ENCODE measurements at places on chromosomes 6 and 20.
A peak's percentile ranks its signal among the peaks of the same experiment; 100 is the strongest.

DNA sequence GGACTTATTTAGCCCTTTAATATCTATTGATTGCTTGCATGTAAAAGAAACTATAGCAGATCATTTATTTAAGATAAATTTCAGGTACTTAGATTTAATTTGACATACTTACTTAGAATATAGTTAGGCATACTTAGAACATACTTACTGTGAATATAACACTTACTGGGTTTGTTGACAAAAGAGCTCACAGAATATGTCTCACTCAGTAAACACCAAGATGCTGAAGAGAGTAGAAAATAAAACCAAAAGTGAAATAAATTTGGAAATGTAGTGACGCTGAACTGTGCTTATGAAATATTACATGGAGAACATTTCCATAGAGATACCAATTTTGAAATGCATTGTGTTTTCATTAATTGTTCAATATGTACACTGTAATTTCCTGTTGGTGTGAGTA, 615.4 kb upstream of the MAN1A1 start:
- DNase-seq: no peak

DNA sequence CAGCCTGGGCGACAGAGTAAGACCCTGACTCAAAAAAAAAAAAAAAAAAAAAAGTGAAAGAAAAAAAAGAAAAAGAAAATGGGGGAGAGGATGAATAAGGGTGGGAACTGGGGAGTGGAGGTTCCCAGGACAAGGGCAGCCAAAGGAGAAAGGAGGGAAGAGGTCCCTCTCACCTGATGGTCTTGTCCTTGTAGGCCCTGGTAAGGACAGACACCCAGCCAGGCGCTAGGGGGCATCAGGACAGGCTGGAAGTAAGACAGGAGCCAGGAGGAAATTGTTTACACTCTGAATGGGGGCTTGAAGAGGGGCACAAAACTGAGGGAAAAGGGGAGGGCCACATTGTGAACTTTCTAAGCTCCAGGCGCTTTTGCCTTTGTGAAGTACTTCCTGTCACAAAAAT, 2.3 kb upstream of the ALDH5A1 start:
- DNase-seq: no peak

DNA sequence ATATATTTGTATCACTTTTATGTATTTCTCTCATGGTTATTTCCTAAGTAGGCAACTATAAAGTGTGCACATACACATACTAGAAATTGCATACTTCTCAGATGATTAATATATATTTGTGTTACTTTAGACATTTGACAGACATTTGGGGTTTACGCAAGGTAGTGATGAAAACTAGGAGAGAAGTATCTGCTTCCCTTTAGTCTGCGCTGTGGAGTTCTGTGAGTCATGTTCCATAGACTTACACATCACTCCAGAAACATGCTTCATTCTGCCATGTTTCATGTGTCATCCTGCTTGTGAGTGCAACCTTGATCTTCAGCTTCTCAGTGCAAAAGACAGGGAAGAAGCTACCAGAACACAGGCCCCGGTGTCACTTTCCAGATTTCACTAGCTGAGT, 200.7 kb upstream of the BMP2 start:
- no peak for DNase-seq

DNA sequence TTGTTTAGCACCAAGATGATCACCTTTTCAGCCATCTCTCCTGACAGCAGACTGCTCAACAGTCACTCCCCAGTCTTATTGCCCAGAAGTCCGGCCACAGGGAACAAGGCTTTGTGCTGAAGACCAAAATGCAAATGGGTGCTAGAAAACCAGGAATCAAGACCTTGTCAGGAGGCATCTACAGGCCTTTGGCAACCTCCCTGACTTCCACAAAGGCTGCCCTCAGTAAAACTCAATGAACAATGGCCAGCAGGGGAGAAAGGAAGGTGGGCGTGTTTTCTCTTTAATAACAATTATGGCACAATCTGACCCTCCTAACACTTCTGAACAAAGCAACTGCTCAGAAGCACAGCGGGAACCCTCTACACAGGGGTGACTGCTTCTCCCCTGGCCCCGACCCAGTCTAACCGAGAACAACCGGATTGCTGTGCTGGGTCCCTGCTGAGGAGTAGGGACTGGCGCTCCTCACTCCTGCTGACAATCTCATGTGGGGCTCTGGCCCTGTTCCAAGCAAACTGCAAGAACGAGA, 41.6 kb downstream of the PLCG1 start:
- DNase-seq: no peak

GRCh38 chr6:14333556-14334305, 216.2 kb downstream of the CD83 start:
- peak; percentile 50 for DNase-seq

DNA sequence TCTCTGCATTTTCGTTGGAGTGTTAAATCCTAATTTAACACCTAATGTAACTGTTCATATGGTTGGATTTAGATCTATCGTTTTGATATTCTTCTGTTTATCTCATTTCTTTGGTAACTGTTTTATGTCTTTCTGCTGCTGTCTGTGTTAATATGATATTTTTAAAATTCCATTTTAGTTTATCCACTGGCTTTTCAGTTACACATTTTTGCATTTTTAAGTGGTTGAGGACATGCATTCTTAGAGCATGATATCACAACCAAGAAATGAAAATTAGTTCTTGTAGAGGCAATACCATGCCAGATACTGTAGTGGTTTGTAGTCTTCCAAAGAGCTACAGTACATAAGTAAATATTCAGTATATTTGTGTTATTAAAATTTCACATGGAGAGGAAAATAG, 58.6 kb downstream of the LIN28B start:
- no peak for DNase-seq

DNA sequence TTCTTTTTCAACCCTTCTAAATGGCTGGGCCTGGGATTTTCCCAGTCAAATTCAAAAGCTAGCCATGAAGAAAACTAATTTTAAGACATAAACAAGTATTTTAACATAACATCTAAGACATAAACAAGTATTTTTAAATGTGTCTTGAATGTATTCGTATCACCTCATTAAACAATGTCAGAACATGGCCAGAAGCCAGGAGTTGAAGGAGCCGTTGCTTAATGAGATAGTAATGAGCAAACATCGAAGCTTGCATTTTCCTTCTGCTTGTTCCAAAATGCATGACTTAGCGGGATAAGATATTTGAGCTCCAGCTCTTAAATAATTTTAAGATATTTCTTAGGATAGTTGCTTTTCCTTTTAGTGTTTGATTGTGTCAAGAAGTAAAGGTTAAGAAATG, 4.2 kb upstream of the RNF182 start:
- DNase-seq: no peak

GRCh38 chr6:99589290-99589672, 17.4 kb upstream of the PRDM13 start:
- DNase-seq: no peak

- no peak for DNase-seq
Observed at GRCh38 chr20:48722737-48723191, 105.0 kb downstream of the PREX1 start.

- peak; percentile 8 for DNase-seq
Observed at GRCh38 chr20:9228774-9229450, 160.0 kb downstream of the PLCB4 start.

GRCh38 chr6:133339543-133340384, 98.6 kb downstream of the EYA4 start:
- no peak for DNase-seq

- DNase-seq: no peak
Observed at GRCh38 chr6:30202366-30202765, 10.8 kb downstream of the TRIM26 start.

DNA sequence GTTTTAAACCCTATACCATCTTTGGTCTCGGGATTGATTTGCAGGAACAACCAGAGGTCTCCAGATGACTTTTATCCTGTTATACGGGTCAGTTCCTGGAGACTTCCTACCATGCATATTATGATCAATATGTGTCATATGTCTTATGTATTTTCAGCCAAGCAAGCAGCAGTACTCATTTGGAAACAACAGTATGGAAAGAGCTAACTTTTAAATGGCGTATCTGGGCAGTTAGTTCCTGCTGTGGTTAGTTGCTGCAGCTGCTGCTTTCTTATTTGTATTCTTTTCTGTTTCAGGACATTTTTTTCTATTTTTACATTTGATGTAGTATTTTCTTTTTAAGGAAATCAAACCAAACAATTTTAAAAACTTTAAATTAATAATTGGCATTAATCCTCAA, 207.5 kb downstream of the MANEA start:
- no peak for DNase-seq

DNA sequence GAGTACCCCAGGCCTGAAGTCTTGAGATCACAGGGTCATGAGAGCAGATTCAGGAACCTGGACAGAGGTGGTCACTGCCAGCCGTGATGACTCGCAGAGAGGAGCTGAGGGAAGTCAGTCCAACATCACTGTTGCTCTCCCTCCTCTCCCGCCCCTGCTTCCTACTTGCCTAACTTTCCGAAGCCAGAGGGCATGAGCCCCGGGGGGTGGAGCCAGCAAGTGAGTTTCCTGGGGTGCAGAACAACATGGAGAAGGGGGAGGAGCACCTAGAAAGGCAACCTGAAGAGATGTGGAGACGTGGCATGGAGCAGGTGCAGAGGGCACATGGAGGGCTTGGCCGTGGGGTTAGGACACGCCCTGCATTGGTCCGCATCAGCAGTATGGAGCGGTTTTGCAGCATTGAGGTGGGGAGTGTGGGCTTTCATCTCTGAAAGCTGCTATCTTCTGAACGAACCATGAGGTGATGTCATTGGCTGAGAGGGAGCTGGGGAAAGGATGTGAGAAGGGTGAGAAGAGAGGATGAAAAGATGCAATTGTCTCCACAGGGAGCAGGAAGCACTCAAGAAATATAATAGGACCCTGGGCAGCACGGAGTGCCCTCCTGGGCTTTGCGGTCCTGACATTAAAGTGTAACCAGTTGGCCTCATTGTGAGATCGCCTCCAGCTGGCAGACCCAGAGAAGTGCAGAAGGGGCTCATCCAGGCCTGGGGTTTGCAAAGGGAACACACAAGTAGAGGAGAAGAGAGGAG, 25.0 kb downstream of the GDAP1L1 start:
- no peak for DNase-seq

DNA sequence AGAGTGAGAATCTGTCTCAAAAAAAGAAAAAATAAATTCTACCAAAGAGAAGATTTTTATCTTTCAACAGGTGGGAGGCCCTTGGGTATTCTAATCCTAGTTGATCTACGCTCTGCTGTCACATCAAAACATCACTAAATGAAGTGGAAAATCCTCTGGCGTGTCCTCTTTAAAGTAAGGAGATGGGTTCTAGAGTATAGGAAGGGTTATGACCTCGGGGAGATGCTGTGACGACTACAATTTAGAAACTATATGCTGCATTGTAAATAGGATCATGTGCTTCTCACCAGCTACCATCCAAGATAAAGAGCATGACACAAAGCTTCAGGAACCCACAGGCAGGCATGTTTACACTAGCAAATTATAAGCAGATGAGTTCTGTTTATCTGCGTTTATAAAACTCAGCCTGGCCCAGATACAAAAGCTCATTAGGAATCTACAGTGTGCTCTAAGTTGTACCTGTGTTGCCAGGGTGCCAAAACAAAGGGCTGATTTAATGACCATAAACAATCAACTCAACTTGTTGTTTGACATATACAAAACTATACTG, 197.1 kb upstream of the PLN start:
- peak; percentile 46 for DNase-seq

DNA sequence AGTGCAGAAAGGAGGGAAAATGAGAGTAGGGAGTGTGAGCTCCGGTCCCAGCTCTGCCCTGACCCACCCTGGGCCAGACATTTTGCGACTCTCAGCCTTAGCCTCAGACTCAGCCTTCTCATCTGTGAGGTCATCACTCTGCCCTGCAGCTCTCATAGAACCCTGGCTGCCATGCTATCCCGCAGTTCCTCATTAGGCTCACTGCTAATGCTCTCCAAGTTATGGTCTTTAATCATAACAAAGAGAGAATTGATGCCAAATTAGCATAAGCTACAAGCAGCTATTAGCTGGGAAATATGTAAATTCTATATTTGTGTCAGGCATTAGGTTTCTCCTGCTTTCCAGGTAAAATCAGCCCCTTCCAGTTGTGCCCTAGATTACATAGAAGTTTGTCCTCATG, 46.5 kb upstream of the MLN start:
- no peak for DNase-seq

DNA sequence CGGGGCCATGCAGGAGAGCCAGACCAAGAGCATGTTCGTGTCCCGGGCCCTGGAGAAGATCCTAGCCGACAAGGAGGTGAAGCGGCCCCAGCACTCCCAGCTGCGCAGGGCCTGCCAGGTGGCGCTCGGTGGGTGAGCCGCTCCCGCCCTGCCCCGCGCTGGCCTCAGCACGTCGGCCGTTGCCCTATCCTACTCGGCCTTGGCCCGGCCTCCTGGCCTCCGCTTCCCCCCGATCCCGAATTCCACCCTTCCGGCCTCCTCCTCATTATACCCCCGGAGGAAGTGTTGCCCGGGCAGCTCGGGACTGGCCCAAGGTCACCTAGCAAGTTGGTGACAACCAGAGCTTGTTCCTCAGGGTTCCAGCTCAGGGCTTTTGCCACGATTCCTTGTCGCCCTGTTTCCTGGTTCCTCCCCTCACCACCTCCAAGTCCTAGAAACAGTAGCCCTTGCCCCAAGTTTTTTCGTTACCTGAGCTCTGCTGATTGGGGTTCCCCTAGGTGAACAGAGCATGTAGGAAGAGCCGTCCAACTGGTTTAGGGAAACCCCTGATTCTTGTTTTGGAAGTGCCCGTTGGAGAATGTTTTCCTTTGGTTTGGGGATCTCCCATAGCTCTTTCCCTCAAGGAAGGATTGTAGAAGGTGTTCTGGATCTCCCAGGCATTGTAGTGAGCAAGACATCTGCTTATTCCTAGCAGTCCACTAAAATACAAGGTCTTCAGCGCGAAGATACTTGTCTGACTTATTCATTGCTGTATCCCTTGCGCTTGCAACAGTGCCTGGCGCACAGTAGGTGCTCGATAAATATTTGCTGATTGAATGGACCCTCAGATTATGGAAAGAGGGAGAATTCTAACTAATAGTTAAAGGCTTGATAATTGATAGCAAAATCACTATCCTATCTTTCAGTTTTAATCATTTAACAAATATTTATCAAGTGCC, 641 bp downstream of the ARFGEF2 start:
- no peak for DNase-seq

DNA sequence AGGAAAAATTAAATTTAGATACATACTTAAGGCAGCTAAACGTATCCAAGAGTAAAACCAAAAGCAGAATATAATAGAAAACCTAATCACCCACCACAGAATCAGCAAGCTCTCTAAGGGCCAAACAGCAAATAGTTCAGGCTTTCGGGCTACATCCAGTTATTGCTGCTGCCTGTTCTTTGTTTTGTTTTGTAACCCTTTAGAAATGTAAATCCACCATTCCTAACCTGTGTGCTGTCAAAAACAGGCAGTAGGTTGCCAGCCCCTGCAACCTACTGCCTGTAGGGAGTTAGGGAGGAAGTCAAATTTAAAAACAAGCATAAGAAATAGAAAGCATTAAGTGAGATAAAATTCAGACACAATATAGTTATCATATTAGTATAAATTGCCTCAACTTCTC, 225.9 kb downstream of the PTPRT start:
- no peak for DNase-seq

- DNase-seq: peak; percentile 76
Observed at GRCh38 chr6:30615219-30615957, 1.7 kb downstream of the PPP1R10 start.

GRCh38 chr20:48725555-48725991, 102.2 kb downstream of the PREX1 start:
- no peak for DNase-seq
